Gastrocnemius medialis (tissue), 4 donors: ENCODE measurements at places on chromosomes 1 and 21. TPM values are rescaled to one million over a fixed set of nuclear protein-coding genes. Genes with fewer than 3 reads are reported as not detected.

IL20 gene
- not detected for total RNA-seq

LCE1F gene
- not detected for total RNA-seq

SYCP1 gene
- not detected for total RNA-seq

MTARC1 gene
- total RNA-seq: 1.3 TPM

SH3GLB1 gene
- 76.6 TPM for total RNA-seq

KLF17 gene
- not detected for total RNA-seq

SEC22B gene
- 23.5 TPM for total RNA-seq

CHIA gene
- not detected for total RNA-seq

TTF2 gene
- 11.8 TPM for total RNA-seq

NPHP4 gene
- 1.1 TPM for total RNA-seq

CCDC190 gene
- total RNA-seq: not detected

KRTAP21-1 gene
- total RNA-seq: not detected

OPRD1 gene
- total RNA-seq: 0.24 TPM

PGLYRP4 gene
- not detected for total RNA-seq

PPP1R12B gene
- 207 TPM for total RNA-seq

CDK18 gene
- total RNA-seq: 1.5 TPM

LEFTY1 gene
- 0.97 TPM for total RNA-seq

EPHB2 gene
- total RNA-seq: not detected

DSCAM gene
- not detected for total RNA-seq

KLHDC7A gene
- total RNA-seq: not detected

NTRK1 gene
- total RNA-seq: 0.22 TPM

CRP gene
- total RNA-seq: 26.7 TPM

SLC25A34 gene
- 17.2 TPM for total RNA-seq

CPT2 gene
- 13.3 TPM for total RNA-seq

COL24A1 gene
- 0.36 TPM for total RNA-seq

ELOA gene
- total RNA-seq: 69.2 TPM

MNDA gene
- 1.0 TPM for total RNA-seq

BMP8B gene
- 0.15 TPM for total RNA-seq

SPATA21 gene
- not detected for total RNA-seq

GBP4 gene
- 1.6 TPM for total RNA-seq

TMPRSS3 gene
- total RNA-seq: not detected

VCAM1 gene
- total RNA-seq: 1.2 TPM

AMY1C gene
- total RNA-seq: not detected

CHRNB2 gene
- not detected for total RNA-seq

PLEKHN1 gene
- 0.23 TPM for total RNA-seq

IGSF9 gene
- not detected for total RNA-seq

FMO3 gene
- total RNA-seq: 2.1 TPM

CR1 gene
- total RNA-seq: 1.8 TPM

AIM2 gene
- not detected for total RNA-seq

PRELP gene
- 18.6 TPM for total RNA-seq

RGSL1 gene
- total RNA-seq: not detected

CTSE gene
- not detected for total RNA-seq

NPR1 gene
- total RNA-seq: 7.1 TPM

LCE1D gene
- not detected for total RNA-seq

MYBPH gene
- 62.1 TPM for total RNA-seq

CFAP141 gene
- not detected for total RNA-seq

RIPPLY3 gene
- not detected for total RNA-seq

MEF2D gene
- 129 TPM for total RNA-seq

LMNA gene
- total RNA-seq: 244 TPM

C1orf185 gene
- total RNA-seq: not detected

FMN2 gene
- total RNA-seq: not detected
